ENCODE measurements at places on chromosomes 6 and 20.

GRCh38 chr6:166911248-166911677 is 45.1 kb downstream of the RNASET2 start:
- no peak for DNase-seq

DNA sequence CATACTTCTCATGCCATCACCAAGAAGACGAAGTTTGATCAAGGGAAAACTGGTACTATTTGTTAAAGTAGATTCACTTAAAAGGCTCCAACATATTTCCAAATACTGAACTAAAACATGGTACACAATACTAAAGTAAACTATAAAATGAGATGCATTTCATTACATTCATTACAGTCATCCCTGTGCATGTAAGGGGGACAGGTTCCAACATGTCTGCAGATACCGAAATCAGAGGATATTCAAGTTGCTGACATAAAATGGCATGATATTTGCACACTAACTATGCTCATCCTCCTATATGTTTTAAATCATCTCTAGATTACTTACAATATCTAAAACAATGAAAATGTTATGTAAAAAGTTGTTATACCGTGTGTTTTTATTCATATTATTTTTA is 893.9 kb upstream of the MANEA start:
- no peak for DNase-seq

- no peak for DNase-seq
Measured at GRCh38 chr20:24678351-24679106, 209.1 kb downstream of the SYNDIG1 start.

DNA sequence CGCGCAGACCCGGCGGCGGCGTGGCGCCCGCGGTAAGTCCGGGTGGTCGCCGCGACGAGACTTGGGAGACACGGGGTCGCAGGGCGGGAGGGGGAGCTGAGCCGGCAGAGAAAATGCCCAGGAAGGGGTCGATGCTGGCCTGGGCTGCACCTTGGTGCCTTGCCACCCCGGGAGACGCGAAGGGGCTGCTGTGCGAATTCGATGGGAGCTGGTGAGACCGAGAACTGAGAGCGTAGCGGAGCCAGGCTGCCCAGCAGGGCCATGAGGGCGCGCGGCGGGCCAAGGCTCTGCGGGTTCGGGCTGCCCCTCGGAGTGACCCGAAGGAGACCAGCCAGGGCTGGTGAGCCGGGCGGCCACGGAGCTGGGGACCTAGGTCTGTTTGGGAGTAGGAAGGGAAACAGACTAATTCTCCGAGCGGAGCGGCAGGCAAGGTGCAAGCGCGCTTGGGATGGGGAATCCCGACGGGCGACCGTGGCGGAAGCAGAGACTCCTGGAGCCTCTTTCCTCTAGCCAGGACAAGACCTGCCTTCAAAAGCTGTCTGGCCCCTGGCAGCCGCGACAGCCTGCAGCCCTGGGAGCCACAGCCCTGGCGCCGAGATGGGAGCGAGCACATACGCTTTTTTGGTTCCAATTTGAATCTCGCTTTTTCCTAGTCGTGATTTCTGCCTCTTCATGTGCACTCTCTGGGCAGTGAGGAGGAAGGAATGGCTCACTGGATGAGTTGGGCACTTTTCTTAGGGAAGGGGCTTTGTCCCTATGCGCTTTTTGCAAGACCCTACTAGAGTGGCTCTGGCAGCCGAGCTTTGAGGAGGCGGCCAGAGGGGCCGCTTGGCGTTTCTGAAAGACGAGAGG is 691 bp downstream of the SYNDIG1 start:
- no peak for DNase-seq

GRCh38 chr6:26613201-26613600 is 16.4 kb downstream of the ABT1 start:
- no peak for DNase-seq

DNA sequence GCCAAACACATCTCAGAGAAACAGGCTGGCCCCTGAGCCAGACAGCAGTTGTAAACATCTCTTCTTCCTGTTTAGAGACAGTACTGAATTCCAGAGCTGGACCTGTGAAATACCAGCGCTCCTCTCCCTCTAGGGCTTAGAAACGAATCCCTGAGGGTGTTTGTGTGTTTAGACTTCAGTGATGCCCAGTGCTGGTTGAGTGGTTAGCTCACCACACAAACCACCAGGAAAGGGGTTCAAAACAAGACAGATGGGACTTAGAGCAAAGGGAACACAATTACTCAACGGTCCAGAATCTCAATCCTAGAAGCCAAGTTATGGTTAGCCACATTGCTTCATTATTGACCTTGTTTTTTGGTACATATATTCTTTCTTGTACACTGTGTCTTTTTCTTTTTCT is 108.7 kb upstream of the TMEM170B start:
- DNase-seq: peak; percentile 90

GRCh38 chr20:53841741-53842140 is 228.7 kb downstream of the BCAS1 start:
- no peak for DNase-seq

- DNase-seq: no peak
Measured at GRCh38 chr6:32046450-32047083, 8.4 kb downstream of the CYP21A2 start.

DNA sequence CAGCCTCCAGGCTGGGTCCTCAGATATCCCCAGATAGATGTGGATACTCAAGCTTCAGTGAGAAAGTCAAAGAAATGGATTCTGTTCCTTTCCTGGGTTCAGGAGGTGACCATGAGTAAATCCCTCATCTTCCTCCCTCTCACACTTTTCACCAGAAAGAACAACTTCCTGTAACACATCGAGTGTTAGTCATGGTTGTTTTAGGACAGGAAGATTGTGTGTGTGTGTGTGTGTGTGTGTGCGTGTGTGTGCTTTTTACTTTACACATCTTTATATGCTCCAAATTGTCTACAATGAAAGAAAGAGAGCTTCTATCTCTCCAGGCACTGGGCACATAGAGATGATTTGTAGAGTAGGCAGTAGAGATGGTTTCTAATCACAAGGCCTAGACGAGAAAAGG is 139.9 kb downstream of the TBXT start:
- DNase-seq: no peak

DNA sequence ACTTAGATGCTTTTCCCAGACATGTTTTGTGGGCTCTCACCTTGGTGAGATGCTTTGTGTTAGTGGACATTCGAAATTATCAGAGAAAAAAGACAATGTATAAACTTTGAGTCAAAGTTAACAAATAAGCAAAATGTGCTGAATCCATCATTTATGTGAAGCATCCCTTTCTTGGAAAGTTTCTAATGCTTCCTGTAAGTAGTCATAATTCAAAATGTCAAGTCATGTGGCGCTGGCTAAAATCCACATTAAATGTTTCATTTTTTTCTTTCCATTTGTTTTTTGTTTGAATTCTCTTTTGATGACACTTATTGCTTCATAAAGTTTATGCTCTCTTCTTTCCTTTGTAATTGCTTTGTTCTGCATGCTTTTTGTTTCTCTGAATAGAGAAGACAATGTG is 107.2 kb upstream of the CENPW start:
- DNase-seq: no peak

- no peak for DNase-seq
Measured at GRCh38 chr6:29509239-29509638, 21.5 kb upstream of the MAS1L start.

DNA sequence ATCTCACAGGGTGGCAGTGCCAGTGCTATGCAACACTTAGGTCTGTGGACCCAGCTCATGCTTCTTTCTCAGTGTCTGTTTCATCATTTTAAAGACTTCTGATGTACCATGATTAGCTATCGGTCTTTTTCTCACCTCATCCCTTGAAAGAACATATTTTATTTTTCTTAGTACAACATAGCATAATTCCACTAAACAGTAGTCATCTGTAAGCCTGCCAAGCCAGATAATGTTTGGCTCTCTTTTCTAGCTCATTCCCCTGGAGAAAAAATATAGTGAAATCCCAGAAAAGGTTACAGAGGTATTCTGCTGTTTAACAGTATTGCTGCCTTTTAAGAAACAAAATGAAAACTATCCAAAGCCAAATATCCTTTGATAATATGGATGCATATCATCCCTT is 177.0 kb upstream of the MMS22L start:
- no peak for DNase-seq

- no peak for DNase-seq
Measured at GRCh38 chr6:91267246-91267645, 680.4 kb upstream of the MAP3K7 start.

DNA sequence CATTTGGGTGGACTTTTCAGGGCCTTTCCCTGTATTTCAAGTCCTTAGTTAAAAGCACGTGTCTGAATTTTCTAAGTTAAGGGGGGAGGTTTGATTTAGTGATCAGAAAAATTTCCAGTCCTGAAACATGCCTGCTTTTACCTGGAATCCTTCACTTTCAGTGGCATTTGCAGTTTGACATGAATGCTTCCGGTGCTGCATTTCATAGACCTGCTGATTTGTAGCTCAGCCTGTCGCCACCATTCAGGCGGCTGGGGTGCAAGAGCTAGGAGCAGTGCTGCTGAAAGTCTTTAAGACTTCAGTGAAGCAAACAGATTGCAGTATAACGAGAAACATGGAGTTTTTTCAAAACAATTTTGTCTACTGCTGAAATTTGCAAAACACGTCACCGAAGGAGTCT is 14.0 kb downstream of the RPS6KA2 start:
- DNase-seq: no peak

GRCh38 chr6:119241111-119241465 is 108.5 kb downstream of the MAN1A1 start:
- DNase-seq: no peak

- DNase-seq: no peak
Measured at GRCh38 chr20:6469695-6470094, 297.8 kb upstream of the BMP2 start.
